ENCODE measurements at places on chromosomes 3 and 15.

- DNase-seq: no peak
Observed at GRCh38 chr3:142888481-142889211, at the start of gene PCOLCE2. Gene PCOLCE2 (minus strand): TSS chr3:142889083. CDS start chr3:142888896, 187 bp downstream.

DNA sequence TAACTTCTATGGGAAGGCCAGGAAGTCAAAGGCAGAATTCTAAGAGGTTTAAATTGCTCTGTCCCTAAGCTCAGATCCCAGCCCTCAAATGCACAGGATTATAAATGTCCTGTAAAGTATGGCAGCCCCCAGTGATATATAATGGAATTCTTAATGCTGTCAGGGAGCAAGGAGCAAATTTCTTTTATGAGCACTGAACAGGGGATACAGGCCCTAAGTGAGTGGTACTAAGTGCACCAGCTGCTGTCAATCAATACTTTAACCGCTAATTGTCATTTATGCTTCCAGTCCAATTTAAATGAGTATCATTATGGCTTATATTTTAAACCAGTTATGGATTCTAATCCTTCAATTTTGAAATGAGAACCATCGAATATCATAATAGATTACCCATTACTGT is 4.7 kb downstream of the SLC9A9 start:
- no peak for DNase-seq

GRCh38 chr3:126111566-126112475 is 27.9 kb upstream of the SLC41A3 start:
- DNase-seq: no peak

DNA sequence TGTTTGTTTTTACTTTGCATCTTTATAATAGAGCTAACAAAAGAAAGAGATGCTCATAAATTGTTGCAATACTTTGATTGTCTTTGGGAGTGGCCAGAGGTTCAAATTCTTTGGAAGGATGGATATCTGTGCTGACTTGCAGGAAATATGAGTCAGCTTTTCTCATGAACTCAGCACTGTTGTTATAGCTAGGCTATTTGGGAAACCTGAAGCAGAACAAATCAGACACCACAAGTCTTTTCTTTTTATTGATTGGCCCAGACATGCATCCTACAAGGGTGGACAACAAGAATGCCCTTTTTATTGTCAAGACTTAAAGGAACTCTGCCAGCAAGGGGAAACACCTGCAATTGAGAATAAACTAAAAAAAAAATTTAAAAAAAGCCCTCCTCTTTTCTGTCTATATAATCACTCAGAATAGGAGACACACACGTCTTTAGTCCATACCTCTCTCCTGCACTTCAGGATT is 4.6 kb upstream of the DENND4A start:
- DNase-seq: no peak

DNA sequence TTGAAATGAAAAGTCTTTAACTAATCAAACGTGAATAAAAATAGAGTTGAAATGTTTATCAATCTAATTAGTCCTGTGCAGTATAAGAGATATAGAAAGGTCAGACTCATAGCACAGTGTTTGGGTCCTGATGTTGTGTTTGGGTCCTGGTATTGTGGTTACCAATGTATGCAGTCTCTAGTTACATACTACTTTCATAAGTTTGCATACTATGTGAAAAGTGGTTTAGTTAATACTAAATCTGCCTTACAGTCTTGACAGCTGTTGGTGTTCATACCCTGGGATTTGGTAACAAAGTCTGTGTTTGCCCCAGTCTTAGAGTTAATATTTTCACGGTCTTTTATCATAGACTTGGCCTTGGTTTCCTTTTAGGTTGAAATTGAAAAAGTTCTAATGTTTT is 41.7 kb downstream of the KIF15 start:
- no peak for DNase-seq

GRCh38 chr3:144415492-144415891 is 443.9 kb downstream of the DIPK2A start:
- no peak for DNase-seq

DNA sequence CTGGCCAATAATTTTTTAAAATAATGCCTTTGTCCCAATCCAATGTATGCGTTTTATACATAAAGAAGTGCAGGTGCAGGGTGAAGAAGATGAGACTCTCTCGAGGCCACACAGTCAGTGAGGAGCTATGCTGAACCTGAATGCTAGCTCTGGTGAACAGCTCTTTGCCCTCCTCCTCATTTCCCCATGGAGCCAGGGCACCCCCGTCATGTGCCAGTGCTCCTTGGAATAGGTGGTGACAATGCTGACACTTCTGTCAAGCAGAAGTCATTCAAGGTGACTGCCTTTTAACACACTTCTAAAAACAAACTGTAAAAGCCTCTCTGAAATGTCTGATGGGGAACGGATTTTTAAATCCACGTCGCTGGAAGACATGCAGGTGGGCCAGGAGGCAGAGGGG is 162.4 kb upstream of the WNT5A start:
- no peak for DNase-seq

Data from AG04449 (cell line).